ENCODE measurements at places on chromosomes 12 and 14.

DNA sequence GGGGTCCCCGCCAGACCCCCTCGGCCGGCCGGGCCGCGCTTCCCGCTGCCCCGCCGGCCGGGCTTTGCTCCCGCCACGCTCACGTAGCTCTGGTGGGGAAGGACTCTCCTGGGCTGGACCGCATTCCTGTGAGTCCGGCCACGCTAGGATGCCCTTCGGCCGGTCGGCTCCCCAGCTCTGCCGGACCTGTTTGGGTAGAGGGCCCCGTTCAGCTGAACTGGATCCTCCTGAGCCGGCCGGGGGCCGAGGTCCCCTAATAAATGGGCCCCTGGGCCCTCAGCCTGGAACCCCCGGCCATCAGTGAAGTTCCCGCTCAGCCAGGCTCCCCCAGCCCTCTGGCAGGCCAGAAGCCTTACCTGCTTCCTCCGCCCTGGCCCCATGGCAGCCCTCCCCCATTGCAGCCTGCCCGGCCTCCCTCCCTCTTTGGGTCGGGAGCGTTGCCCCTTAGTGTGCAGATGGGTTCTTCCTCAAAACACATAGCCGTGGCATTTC lies 593 bp downstream of the UNC119B start:
- no peak for DNase-seq

DNA sequence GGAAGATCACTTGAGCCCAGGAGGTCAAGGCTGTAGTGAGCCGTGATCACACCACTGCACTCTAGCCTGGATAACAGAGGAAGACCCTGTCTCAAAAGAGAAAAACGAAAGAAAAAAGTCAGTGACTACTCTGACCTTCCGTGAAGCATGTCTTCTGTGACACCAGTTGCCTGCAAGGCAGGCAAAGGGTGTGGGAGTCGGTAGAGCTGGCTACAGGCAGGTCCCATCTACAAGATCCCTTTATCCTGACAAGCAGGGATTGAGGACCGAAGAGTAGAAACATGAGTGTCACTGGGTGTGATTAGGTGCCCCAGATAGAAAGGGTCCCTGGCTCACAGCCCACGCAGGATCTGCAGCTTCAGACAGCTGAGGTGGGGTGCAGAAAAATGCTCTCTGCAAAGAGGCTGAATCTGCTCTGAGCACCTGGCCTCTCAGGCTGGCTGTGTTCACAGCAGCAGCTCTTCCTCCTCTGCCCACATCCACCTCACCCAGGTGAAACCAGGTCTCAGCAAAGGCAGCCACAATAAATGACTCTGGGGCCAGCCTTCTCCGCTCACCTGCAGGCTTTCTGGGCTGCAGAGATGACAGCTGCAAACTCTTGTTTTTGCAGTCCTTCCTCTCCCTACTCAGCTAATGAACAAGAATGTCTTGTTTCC lies 28.6 kb upstream of the HSP90B1 start:
- DNase-seq = no peak

DNA sequence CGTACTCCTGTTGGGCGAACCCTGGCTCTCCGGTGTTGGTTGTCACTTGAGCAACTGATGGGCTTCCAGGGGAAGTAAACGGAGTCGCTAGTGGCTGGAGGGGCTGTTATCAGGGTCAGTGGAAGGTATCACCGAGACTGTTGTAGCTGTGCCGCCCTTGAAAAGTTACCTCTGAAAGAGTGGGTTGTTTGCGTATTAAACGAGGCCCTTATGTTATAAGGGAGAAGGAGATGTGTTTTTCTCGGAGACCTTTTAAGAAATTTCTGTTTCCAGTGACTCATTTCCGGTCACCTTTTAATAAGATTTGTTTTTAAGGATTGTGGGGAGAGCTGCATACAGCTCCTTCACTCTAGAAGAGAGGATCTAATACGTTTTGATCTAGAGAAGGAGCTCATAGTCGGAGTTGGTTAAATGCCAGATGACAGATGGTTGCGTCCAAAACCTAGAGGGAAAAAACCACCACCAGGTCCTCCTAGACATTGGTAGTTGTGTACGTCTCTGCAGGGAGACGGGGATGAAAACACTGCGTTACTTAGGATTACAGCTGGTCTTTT lies 750 bp upstream of the DBX2 start:
- no peak for DNase-seq

DNA sequence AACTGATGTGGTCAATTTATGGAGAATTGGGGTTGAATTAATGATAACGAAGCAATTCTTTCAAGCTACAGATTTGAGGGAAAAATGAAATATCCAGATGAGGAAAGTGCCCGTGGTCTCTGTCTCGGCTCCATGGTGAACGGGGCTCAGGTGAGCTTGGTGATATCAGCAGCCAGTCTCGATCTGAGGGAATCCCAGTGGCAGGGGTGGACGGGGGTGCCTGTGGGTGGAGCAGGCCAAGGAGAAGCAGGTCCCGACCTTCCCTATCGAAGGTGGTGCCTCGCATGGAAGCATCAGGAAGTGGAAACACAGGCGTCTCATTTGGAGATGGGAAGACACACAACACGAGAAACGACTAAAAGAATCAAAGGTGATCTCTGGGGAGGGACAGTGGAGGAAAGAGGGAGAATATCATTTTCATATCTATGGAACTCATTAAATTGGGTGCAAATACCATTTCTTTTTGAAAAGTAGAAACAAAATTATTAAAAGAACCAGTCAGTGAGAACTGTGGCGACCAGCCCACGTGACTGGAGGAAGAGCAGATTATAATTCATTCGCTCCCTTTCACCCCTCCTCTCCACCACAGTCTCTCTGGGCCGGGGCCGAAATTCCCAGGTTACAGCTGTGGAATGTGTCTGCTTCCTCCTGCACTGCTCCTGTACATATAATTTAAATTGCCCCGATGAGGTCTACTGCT lies 354.3 kb upstream of the SFSWAP start:
- no peak for DNase-seq

GRCh38 chr12:11954181-11954580 lies 116.6 kb upstream of the BCL2L14 start:
- no peak for DNase-seq

DNA sequence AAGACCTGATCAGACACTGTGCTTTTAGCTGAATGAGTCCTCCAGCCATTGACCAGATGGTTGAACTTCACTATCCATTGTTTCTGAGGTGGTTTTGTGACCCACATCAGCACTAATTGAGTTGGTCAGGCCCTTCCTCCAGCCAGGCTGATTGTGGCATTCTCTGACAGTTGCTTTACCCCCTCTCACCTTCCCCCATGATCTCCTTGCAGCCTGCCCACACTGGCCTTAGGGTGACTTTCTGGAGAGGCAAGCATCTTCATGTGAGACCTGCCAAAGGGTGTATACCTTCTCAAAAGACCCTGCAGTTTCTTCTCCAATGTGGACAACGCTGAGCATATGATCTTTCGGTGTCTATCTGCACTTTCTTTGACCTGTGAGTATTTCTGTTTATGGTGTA lies 83.9 kb downstream of the GPATCH2L start:
- no peak for DNase-seq

GRCh38 chr12:11830307-11830801 lies 180.9 kb downstream of the ETV6 start:
- peak; percentile 46 for DNase-seq

DNA sequence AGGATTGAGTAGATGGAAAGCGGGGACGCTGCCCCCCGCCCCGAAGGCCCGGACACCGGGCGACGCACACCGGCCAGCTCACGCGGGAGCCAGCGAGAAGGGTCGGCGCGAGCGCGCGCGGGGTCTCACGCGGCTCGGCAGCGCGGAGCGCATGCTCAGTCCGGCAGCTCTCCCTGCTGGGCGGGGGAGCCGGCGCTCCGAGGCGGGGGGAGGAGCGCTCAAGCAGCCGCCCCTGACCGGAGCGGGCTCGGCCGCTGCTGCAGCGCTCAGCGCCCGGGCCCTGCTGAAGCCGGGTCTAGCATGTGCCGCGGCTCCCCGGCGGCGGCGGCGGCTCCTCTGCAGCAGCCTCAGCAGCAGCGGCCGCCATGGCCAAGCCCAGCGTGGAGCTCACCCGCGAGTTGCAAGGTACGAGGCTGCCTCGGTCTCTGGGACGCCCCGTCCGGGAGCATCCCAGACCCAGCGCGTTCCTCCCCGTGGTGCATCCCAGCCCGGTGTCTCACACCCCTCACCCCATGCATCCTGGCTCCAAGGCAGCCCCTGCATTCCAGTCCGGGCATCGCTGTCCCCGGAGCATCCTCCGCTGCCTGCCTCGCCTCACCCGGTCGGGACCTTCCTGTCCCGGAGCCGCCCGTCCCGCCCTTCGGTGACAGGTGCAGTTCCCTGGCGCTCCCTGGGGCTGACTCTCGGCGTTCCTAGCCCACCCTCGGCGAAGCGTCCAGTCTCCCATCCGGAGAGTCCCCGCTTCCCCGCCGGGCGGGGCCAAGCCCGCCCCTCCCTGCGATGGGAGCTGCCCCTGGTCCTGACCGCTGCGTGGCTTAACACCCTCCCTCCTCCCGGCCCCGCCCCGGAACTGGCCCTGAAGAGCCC lies at the start of gene CARMIL3:
Gene CARMIL3, plus strand, starts transcription at position 221 of the 867 bp plus-strand sequence. Its CDS starts 145 bp downstream, at position 366.
- peak; percentile 61 for DNase-seq

GRCh38 chr14:72892879-72893635 lies 844 bp downstream of the DPF3 start:
- DNase-seq = no peak

- no peak for DNase-seq
Observed at GRCh38 chr12:100138803-100139098, 3.9 kb downstream of the BLTP3B start.

DNA sequence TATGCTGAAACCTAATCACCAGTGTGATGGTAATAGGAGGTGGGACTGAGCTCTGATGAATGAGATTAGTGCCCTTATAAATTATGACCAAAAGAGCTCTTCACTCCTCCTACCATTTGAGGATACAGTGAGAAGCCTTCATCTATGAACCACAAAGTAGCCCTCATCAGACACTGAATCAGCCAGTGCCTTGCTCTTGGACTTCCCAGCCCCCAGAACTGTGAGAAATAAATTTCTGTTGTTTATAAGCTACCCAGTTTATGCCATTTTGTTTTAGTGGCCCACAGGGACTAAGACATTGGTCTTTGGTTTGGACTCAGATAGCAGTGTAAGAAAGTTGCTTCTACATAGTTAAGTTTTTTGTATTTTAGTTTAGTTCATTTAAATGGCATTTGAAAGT lies 32.9 kb downstream of the ABHD12B start:
- DNase-seq = no peak

DNA sequence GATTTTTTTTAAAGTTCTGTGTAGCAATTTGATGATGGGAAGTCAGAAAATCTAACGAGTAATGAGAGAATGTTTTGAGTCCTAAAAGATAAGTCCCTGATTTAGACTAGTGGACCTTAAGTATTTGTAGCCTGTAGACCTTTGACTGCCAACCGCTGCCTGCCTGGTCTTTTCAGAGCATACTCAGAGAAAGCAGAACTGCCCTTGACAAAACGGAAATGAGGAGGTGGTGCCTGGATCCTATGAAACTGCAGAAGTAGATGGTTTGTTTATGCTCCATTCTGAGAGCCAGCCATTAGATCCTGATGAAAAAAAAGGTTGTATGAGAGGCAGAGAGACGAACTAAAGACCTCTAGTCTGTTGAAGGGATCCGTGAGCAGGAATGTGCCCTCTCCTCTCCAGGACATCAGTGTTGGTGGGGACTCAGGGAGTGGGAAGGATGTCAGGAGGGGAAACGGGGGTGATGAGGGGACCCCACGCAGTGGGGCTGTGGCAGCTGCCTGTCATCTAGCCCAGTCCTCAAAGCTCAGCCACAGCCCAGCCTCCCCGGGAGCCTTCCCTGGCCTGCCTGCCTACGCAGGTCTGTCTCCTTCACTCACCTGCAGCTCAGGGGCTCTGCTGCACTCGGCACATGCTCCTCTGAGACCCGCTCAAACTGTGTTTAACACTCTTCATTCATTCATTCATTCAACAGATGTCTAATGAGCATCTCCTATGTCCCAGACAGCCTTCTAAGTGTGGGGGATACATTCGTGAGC lies 447.5 kb downstream of the AACS start:
- DNase-seq = peak; percentile 23

DNA sequence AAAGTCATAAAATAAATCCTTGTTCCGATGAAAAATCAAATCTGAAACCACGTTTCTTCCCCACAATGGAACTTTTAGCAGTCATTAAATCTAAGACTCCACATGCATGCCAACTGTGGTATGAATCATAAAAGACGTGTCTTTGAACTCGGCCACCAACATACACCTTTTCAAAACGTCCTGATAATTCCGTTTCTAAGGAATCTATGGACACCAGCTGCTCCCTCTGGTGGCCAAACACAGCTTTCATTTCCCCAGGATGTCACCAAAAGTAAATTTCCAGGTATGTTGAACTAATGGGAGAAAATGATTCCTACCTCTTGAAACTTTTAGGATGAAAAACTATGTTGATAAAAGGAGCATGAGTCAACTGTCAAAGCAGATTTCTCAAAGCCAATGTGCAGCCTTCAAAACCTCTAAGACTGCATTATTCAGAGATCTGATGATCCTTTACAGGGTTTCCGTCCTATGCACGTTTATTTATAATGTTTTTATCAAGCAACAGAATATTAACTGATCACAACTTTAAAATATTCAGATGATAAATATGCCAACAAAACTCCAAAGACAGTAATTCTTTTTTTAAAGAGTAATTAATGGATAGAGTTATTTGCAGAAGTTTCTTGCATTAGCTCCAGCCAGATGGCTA lies 96.2 kb downstream of the CIT start:
- peak; percentile 12 for DNase-seq

GRCh38 chr12:112862636-112863290 lies 44.0 kb upstream of the OAS1 start:
- DNase-seq = no peak

DNA sequence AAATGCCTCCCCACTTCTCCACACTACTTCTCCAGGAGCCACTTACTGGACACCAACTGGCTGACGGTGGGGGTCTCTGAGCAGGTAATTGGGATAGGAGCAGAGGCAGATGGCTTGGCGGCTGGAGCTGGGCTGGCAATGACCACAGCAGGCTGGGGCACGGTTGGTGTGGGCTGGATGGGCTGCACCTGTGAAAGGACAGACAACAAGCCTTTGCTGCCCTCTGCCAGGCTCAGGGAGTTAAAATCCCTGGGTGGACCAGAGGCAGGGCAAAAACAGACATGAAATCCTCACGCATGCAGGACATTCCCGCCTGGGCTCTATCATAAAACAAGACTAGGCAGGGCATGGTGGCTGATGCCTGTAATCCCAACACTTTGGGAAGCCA lies 19.3 kb upstream of the TFCP2 start:
- DNase-seq = no peak

DNA sequence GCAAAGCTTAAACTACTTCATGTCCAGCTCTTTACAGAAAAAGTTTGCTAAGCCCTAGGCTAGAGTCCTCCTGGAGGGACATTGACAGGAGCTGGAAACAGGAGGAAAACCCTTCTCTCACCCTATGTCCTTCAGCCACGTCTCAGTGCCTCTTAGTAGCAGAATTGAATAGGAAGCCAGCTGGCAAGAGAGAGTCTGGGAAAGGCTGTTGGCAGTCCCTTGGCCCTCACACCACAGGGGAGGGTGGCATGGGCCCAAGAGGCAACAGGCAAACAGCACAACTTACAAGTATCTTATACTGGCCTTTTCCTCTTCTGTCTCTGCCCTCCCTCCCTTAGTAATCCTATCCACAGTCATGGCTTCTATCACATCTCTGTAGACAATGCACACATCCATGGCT lies 27.7 kb upstream of the DHRS2 start:
- DNase-seq = no peak

- DNase-seq = no peak
Observed at GRCh38 chr12:63990828-63991547, 146.5 kb downstream of the SRGAP1 start.
